Astrocyte of the spinal cord (primary cell): ENCODE measurements at places on chromosomes 3 and 15.
A peak's percentile ranks its signal among the peaks of the same experiment; 100 is the strongest.

DNA sequence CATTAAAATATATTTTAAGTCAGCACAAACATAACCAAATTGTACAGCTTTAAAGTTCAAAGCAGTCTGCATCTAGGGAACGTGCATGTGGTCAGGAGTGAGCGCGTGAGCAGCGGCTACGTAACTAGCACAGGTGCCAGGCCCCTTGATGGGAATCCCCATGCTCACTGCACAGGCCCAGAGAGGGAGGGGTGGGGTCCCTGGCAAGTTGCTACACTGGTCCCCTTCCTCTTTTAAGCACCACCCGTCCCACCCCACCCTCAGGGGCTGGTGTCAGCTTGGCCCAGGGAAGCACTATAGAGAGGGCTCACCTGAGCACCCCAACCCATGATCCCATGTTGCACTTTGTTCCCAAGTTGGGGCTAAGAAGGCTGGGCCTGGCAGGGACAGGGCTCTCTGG is 835 bp upstream of the GMPPB start:
- DNase-seq, result peak; percentile 21

GRCh38 chr15:52112203-52112750 is 298 bp downstream of the BCL2L10 start:
- no peak for DNase-seq

GRCh38 chr15:100730655-100731266 is 128.4 kb downstream of the ASB7 start:
- DNase-seq, result no peak

DNA sequence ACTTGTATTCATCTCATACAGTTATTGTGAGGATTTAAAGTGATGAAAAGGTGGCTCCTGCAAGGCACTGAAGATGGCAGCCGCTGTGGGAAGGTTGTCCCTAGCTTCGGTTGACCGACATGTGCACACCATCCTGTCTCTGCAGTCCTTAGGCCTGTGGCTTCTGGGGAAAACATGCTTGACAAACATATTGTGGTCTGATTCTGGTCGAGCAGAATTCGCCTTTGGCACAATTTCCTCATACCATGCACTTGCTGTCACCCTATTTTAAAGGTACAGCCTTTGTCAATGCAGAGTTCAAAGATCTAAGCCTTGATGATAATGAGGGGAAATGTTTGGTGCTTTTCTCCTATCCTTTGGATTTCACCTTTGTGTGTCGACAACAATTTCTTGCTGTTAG is 50.9 kb downstream of the PRICKLE2 start:
- DNase-seq, result no peak

GRCh38 chr3:197333901-197334639 is 35.7 kb upstream of the DLG1 start:
- DNase-seq, result no peak

- DNase-seq, result no peak
These were observed 243.1 kb downstream of the EPHB1 start for GRCh38 chr3:135038186-135038585.

- no peak for DNase-seq
These were observed 19.7 kb downstream of the FAM107A start for GRCh38 chr3:58557491-58557890.

GRCh38 chr3:52882377-52882776 is 15.0 kb downstream of the STIMATE start:
- no peak for DNase-seq

- peak; percentile 23 for DNase-seq
These were observed 28.5 kb downstream of the DNAJC13 start for GRCh38 chr3:132445817-132446216.

- DNase-seq, result no peak
These were observed 13.7 kb upstream of the FGD5 start for GRCh38 chr3:14804835-14805780.

- DNase-seq, result peak; percentile 14
These were observed 165.2 kb upstream of the MYRIP start for GRCh38 chr3:39644176-39644575.

GRCh38 chr3:157844216-157844615 is 262.0 kb downstream of the SHOX2 start:
- DNase-seq, result no peak

DNA sequence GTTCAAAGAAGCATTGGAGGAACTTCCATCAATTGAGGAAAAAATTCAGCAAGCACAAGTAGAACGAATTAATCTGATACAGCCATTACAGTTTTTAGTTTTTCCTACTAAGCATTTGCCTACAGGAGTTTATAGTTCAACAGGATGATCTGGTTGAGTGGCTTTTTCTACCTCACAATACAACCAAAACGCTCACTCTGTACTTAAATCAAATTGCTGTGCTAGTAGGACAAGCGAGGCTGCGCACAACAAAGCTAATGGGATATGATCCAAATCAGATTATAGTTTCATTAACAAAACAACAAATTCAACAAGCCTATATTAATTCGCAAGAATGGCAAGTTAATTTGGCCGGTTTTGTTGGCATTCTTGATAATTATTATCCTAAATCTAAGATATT is 44.2 kb downstream of the ETFA start:
- DNase-seq, result no peak

DNA sequence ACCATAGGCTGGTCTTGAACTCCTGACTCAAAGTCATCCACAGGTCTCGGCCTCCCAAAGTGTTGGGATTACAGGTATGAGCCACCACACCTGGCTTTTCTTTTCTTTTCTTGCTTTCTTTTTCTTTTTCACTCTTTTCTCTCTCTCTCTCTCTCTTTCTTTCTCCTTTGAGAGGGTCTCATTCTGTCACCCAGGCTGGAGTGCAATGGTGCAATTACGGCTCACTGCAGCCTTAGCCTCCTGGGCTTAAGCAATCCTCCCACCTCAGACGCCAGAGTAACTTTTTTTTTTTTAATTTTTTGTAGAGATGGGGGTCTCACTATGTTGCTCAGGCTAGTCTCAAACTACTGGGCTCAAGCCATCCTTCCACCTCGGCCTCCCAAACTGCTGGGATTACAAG is 133.1 kb upstream of the UBE2E1 start:
- no peak for DNase-seq

DNA sequence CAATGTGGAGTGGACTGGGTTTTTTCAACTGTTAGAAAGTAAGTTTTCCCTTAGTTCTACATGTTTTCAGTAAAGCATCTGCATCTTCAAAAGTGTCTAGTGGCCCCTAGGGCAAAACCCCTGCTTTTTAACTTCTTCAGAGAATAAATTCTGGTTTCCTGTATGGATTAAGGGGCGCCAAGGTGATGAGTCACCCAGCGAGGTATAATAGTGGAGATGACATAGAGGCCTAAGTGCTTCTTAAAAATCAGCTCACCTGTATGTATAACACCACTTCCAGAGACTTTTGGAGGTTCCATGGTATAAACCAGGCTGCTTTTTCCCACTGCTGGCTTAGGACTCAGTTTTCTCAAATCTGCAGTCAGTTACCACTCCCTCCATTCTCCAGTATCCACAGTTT is 68.9 kb downstream of the SYN2 start:
- DNase-seq, result no peak

DNA sequence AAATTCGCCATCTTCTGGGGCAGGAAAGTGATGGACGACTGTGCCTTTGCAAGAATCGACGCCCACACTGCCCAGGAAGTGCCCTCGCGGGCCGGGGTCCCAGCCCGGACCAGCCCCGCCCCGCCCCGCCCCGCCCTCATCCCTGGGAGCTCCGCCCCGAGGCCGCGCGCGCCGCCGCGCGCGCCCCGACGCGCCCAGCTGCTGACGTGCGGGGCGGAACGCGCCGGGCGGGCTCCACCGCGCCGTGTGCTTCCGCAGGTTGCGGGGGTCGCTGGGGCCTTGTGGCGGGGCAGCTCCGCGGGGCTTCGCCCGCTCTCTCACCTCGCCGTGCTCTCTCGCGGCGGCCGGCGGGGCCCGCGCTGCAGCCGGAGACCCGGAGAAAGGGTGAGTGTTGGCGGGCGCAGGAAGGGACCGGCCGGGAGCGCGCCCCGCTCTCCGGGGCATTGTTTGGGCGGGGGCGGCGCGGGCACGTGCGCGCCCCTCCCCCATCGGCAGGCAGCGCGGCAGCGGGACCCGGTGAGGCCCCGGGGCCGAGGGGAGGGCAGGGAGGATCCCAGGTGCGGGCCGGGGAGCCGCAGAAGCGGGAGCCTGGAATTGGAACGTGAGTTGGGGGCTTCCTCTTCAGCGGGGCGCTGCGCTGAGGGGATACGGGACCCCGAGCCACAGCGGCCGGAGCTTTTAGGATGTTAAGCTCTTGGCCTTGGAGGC is at the start of gene YEATS2:
Gene YEATS2, plus strand, starts transcription at position 188 of the 708 bp plus-strand sequence. CDS start 17,366 bp downstream, outside the sequence.
- peak; percentile 56 for DNase-seq

DNA sequence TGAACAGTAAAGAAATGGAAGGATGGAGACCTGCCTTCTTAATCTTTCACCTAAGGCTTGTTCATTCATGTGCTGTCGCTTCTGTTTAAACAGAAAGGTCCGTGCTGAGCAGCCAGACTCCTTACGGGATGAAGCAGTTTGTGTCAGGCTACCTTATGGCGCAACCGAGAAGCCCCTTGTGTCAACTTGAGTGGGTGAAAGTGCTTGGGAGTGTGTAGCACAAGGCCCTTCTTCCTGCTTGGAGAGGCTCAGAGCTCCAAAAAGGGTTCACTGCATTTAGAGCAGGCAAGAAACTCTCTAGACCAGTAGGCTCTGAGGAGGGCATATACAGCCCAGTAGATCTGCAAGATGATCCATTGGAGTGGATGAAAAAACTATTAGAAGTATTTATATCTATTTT is 16.0 kb downstream of the CAPN3 start:
- DNase-seq, result no peak

DNA sequence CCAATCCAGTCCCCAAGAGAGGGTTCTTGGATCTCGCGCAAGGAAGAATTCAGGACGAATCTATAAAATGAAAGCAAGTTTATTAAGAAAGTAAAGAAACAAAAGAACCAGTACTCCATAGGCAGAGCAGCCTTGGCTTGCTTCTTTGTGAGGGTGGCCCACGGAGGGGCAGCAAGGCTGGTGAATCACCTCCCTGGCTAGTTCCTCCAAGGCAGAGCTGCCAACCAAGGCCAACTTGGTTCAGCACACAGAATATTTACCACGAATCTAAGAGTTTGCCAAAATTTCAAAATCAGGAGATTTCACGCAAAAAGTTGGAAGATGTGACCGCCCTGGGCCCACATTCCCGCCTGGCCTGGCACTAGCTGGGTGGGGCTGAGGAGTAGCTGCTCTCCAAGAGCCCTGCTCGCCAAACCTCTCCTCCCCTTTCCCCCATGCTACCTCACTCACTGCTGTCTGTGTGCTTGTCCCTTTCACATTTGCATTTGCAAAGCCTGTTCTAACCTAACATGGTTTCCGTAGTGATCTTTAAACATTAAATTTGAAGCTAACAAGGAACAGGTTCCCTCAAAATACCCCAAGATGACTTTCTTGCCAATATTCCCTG is 26.2 kb upstream of the DCUN1D1 start:
- DNase-seq, result no peak
